ENCODE measurements at places on chromosomes 12 and 14.

- DNase-seq = no peak
These were observed 8.0 kb upstream of the TMEM119 start for GRCh38 chr12:108605690-108606406.

DNA sequence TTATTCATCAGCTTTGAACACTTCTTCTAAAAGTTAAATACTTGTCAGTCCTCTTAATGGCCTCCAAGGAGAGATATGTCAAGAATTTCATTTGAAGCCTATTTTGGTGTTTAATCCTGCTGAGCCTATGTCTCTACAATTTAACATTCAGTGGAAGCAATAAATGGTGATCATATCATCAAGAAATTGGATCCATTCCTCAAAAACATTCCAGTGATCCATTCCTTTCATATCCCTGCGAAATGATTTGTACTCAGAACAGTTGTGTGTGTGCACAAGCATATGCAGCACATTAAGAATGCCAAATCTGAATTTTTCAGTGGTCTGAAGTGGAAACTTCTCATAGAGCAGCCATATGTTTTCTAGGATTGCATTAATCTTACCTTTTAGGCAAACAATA is 373.7 kb upstream of the SYT1 start:
- DNase-seq = no peak

DNA sequence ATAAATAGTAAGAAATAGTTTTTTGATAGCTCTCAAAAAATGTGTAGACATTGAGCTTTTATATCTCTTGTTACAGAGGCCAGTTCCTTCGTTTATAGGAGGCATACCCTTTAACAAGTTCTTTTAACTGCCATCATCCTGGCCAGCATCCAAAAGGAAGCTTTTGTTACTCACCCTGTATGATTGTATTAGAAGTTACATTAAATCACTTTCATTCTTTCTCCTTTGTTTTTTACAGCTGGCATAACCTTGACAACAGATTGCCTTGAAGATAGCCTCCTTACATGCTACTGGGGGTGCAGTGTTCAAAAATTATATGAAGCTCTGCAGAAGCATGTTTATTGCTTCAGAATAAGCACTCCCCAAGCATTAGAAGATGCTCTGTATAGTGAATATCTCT is 20.1 kb downstream of the CGRRF1 start:
- no peak for DNase-seq

DNA sequence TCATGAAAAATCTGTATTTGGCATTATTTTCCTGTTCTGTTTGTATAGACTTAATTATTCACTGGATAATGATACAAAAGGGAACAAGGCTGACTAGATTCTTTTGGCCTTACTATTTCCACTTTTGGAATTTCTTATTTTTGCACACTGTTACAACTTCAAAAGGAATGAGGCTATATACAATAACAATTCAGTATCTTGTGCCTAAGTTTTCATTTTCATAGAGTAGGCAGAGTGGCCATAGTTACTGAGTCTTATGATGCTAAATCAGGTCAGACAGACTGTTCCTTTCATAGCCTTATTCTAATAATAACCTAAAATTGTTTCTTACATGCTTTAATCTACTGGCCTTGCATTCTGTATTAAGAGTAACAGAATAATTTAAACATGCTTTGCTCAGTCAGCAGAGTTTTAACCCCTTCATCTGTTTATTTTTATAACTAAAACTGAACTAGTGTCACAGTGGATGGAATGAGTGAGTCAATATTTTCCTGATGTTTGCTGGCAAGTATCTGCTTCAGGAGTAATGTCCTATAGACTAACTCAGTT is 10.5 kb downstream of the TTC8 start:
- DNase-seq = no peak

DNA sequence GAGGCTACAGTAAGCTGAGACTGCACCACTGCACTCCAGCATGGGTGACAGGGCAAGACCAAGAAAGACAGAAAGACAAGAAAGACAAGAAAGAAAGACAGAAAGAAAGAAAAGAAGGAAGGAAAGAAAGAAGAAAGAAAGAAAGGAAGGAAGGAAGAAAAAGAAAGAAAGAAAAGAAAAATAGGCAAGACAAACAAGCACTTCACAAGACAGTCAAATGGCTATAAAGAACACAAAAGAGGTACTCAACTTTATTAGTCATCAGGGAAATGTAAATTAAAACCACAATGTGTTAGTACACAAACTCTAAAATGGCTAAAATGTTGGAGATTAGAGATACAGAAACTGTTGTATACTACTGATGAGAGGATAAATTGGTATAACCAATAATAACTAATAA is 6.6 kb downstream of the ATXN3 start:
- DNase-seq = no peak

GRCh38 chr12:60920841-60921495 is 1325.1 kb downstream of the SLC16A7 start:
- DNase-seq = no peak

GRCh38 chr12:41419131-41419893 is 231.2 kb downstream of the PDZRN4 start:
- no peak for DNase-seq

GRCh38 chr12:11967376-11968047 is 103.2 kb upstream of the BCL2L14 start:
- no peak for DNase-seq

DNA sequence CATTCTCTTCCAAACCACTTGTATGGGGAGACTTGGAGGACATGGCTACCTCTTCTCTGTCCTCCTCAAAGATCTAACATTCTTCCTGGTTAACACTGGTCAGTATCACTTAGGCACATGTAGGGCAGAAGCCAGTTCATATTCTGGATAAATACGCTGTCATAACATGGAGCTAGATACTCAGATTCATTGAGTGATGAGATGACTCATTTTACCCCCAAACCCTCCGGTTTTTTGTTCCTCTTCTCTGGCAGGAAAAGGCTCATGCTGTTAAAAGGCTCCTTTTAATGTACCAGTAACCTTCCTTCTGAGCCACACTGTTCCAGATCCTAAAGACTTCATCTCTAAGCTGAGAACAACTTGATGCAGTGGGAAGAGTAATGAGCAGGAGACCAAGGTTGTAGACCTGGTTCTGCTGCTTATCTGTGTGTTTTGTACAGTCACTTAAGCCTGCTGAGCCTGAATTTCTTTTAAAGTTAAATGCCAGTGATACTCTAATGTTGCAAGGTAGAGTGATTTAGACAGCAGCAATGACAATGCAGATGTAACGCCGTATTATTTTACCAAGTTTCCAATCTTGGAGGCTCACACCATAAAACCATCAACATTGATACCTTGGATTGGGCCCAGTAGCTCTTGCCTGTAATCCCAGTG is 57.3 kb upstream of the ELK3 start:
- DNase-seq = no peak

DNA sequence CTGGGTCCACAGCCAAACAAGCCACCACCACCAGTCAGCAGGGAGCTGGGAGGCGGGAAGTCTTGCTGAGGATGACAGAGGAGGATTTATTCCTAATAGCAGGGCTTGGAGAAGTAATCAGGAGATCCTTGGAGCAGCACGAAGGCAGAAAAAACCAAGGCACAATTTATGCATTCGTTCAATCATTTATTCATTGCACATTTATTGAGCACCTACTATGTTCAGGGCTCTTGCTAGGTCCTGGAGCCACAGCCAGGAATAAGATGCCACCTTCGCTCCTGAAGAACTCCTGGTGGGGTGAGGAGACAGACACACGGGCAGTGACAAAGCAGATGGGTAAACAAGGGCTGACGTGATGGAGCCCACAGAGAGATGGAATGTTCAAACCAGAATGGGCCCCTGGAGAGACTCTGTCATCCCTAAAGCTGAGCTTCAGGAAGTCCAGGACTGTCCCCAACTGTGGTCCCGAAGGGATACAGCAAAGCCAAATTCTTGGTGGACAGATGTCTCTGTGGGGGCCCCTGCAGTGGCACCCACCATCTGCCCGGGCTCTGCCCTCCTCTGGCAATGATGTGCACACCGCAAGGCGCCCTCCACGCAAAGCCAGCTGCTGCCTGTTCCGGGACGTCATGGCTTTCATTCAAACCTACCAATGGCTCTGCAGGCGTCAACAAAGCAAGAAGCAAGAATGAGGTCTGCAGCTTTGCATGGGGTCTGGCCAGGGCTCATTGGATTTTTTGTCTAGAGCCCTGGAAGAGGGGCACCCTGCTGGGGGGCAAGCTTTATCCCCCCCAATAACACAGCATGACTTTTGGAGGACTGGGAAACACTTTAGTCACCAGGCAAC is 3.0 kb upstream of the TESC start:
- DNase-seq = no peak

DNA sequence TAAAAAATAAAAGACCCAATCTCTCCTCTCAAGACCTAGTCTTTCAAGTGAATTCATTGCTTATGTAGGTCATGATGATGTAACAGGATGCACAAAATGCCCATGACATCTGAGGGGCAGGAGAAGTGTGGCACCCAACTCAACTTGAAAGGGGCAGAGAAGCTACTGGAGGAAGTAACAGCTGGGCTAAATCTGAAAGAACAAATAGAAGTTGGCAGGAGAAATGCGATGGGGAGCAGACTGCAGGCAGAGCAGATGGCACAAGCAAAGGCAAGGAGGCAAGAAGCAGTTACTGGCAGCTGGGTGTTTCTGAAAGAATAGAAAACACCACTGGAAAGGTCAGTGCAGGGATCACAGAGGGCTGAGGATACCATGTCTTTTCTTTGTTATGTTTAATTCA is 14.6 kb downstream of the SLC38A4 start:
- no peak for DNase-seq

- DNase-seq = no peak
These were observed 131.1 kb downstream of the PRKCH start for GRCh38 chr14:61452452-61452851.

- DNase-seq = no peak
These were observed 308.7 kb downstream of the SOX5 start for GRCh38 chr12:23640754-23641153.

GRCh38 chr14:85334316-85334715 is 195.6 kb upstream of the FLRT2 start:
- DNase-seq = no peak

GRCh38 chr12:66423266-66423665 is 121.0 kb downstream of the HELB start:
- no peak for DNase-seq

- no peak for DNase-seq
These were observed 158.3 kb downstream of the CACNA1C start for GRCh38 chr12:2211119-2211518.

- no peak for DNase-seq
These were observed 42.6 kb downstream of the ZFYVE21 start for GRCh38 chr14:103758059-103758776.

- DNase-seq = no peak
These were observed 23.9 kb downstream of the CLMN start for GRCh38 chr14:95295600-95296376.

GRCh38 chr12:26149968-26150500 is 25.2 kb upstream of the BHLHE41 start:
- no peak for DNase-seq

DNA sequence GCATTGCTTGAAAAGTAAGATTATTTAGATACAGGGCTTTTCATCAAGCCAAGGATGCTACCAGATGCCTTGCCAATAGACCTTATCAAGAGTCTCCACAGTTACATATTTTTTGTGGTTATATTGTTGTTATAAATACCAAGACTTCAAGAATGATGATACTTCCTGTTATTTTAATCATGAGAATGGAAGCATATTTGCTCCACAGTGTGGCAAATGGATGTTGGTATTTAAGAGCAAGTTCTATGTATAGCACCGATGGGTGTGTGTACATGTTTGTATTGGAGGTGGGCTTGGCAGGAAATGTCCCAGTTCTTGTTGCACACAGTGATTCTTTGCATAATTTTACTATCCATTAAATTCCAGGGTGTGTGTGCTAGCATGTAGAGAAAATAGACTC is 4.4 kb upstream of the NID2 start:
- no peak for DNase-seq

DNA sequence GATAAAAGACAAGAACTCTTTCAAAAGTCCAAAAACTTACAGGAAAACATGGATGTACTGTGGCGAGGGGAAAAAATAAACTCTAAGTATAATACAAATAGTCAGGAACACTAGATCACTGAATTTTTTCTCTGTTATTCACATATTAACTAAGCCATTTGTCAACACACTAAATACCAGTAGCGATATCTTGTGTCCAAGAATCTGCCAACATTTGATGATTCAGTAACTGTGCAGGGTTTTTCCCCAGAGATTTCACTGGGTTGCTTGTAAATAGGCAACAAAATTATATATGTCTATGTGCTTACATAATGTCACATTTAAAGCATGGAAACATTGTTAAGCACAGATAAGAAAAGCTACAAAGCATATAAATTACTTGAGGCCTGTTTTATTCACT is 205.9 kb downstream of the KIF21A start:
- DNase-seq = no peak

DNA sequence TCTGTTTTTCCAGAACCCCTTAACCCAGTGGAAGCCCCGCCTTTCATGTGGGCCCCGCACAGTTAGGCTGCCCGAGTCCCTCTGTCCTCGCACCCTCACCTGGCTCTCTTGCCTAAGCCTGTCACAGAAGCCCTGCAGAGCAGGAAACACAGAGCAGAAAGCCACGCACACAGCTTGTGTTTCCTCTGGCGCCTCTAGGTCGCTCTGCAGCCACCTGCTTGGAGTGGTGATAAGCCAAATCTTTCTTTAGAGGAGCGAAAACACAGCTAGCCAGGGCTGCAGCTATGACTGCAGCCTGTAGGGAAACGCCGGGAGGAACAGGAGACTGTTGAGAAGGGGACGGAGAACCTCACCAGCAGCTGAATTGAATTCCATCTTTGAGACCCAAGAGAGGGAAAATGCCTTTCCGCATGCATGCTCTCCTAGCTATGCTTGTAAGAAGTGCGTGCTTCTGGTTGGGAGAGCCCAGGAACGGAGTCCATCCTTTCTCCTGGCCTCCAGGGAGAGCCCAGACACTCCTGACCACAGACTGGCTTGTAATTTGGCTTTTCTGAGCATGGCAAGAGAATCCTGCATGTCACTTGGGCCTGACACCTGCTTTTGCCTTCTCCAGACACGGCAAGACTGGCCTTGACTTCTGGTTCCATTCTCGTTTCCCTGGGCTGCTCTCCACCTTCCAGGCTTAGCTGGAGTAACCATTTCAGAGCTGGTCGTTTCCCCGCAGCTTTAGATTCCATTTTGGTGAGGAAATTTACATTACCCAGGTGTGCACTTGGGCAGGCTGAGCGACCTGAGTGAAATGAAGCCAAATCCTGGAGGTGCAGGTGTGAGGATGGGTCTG is 301.6 kb downstream of the CACNA1C start:
- no peak for DNase-seq

- DNase-seq = no peak
These were observed 12.3 kb downstream of the SH2B3 start for GRCh38 chr12:111417784-111418593.

- no peak for DNase-seq
These were observed 341.8 kb downstream of the FSCB start for GRCh38 chr14:44165286-44165685.

GRCh38 chr12:41959271-41959670 is 185.4 kb downstream of the GXYLT1 start:
- no peak for DNase-seq
